ENCODE measurements at places on chromosomes 7 and 10.
A peak's percentile ranks its signal among the peaks of the same experiment; 100 is the strongest.

GRCh38 chr7:129184981-129185670, 3.3 kb upstream of the SMO start:
- no peak for DNase-seq

DNA sequence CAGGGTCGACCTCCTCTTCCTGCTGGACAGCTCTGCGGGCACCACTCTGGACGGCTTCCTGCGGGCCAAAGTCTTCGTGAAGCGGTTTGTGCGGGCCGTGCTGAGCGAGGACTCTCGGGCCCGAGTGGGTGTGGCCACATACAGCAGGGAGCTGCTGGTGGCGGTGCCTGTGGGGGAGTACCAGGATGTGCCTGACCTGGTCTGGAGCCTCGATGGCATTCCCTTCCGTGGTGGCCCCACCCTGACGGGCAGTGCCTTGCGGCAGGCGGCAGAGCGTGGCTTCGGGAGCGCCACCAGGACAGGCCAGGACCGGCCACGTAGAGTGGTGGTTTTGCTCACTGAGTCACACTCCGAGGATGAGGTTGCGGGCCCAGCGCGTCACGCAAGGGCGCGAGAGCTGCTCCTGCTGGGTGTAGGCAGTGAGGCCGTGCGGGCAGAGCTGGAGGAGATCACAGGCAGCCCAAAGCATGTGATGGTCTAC, 46.9 kb downstream of the VWA2 start:
- DNase-seq: no peak

DNA sequence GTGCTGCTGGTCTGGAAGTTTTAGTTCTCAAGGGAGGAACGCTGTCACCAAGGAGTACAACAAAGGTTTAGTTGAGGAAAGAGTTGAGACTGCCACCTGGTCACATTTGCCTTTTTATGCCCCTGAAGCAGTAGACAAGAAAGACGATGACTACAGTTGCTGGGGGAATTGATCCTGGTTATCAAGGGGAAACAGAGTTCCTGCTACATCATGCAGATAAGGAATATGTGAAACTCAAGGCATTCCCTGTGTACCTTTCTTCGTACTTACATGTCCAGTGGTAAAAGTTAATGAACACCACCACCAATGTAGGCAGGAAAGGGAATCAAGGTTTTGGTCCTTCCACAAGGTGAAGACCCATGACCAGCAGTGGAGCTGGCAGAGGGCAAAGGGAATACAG, 31.8 kb downstream of the SLC35B4 start:
- DNase-seq: no peak

DNA sequence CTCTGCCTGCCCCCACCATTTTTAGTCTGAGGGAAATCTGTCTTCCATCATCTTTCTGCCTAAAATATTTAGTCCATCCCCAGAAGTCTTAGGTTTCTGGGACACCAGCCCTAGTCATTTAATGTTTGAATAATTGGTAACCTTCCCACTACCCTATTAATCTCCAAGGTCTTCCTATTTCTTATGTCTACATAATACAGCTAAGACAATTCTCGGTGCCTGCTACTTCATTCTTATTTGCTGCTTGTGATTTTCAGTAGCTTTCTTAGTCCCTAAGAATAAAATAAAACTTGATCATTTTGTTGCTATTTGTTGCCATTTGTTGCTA, 11.1 kb downstream of the RALA start:
- no peak for DNase-seq

DNA sequence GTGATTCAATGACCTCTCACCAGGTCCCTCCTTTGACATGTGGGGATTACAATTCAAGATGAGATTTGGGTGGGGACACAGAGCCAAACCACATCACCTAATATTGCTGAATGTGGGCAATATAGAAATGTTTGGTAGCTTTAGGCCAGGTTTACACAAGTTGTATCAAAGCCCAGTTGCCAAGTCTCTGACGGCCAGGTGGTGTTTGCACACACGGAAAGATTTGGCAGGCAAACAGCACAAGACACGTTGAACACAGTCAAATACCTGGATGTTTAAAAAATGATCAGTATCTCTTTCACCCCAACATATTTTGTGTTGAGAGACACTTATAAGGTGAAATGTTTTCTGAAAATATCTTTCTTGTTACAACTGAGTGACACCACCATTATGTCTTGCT, 294.4 kb upstream of the MKI67 start:
- DNase-seq: no peak

DNA sequence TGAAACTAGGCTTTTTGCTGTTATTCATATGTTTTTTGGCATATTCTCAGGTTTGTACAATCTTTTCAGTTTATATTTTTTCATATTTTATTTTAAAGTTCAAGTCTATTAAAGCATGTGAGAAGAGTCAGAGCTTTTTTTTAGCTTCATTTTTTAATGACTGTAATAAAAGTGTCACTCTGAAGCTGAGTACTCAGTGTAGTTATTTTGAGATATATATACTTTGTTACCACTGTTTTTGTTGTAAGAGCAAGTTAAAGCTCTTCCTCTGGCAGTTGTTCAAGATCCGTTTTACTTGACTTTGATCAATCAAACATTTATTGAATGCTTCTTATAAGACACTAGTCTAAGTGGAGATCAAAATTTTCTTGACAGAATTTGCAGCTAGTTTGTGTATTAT, 37.5 kb downstream of the CASD1 start:
- DNase-seq: no peak

DNA sequence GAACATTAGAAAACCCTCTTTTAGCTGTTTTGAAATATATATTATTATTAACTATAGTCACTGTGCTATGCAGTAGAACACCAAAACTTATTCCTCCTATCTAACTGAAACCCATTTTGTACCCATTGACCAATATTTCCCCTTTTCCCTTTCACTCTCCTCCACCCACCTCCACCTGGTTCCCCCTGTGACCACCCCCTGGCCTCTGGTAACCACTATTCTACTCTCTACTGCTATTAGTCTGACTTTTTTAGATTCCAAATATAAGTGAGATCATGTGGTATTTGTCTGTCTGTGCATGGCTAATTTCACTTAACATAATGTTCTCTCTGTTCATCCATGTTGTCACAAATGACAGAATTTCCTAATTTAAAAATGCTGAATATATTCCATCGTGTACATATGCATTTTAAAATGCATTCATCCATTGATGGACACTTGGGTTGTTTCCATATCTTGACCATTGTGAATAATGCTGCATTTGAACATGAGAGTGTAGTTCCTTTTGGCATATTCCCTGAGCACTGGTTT, 18.7 kb downstream of the TBC1D12 start:
- no peak for DNase-seq

DNA sequence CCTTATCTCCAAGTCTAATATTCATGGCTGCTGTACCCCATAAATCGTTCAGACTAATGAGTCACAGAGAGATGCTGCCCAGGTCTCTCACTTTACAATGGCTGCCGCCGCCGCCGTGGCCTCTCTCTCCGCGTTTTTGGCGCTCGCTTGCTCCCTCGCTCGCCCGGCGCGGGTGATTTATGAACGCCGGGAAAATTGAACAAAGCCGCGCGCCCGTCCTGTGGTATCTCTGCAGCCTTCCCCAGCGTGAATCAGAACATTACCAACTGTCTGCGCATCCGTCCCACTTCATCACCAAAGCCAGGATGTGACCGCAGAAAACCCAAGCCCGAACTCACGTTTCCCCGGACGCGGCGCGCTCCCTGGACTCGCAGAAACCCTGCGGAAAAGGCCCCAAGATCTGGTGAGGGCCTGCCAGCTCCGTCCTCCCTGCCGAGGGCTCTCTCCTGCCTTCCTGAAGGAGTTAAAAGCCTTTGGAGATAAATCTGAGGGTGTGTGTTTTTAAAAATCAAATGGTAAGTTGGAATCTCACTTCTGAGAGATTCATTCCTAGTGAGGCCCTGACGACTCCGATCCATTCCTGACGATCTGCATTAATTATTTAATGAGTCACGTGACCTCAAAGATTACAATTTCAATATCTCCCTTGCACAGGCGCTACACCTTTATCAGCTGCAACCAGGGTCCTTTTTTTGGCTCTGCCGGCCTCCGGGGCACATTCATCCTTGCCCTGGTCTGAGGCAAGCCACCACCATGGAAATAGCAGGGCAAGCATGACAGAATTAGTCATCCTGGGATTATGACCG, 6.3 kb downstream of the HOXA4 start:
- DNase-seq: no peak

DNA sequence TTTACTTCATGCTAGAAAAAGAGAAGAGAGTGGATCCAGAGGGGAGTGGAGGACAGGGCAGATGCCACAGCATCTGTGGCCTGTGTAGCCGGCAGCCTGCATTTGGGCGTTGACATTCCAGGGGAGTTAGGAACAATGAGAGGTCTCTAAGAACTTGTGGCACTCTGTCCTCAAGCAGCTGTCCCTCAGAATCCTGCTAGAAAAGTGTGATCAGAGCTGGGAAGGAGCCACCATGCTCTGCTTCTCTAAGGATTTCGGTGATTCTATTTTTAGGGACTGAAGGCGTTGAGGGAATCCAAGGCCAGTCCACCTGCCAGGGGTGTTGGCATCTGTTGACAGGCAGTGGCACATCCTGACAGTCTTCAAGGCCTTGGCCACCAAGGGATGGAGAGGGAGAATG, 7.6 kb downstream of the LRIT2 start:
- DNase-seq: no peak

DNA sequence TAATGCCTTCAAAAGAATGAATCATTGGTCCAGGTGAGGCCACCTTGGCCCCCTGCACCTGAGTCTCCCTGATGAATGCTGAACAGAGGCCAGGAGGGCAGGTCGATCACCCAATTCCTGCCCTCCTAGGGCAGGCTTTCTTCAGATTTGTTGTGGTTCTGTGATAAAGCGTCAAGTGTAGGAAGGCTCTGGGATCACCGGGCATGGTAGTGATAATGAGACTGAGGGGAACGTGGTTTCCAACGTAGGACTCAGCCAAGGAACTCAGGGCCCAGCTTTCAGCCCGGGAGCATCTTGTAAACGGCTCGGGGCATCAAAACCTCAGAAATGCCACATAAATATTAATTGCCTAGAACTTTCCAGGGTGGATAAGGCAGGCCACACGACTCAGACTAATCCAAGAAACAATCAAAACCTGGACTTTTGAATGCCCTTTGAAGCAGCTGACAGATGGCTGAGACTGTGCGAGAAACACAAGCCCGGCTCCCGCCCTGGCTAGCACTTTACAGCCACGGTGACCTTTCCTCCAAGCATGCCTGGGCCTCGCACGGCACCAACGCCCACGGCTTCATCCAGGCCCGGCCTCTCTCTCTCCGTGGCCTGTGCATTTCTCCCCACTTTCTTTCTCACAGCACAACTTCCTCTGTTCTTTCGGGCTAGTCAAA, 239.3 kb upstream of the GRB10 start:
- no peak for DNase-seq

- peak; percentile 28 for DNase-seq
These were observed 376 bp downstream of the GNA12 start for GRCh38 chr7:2843711-2844152.

DNA sequence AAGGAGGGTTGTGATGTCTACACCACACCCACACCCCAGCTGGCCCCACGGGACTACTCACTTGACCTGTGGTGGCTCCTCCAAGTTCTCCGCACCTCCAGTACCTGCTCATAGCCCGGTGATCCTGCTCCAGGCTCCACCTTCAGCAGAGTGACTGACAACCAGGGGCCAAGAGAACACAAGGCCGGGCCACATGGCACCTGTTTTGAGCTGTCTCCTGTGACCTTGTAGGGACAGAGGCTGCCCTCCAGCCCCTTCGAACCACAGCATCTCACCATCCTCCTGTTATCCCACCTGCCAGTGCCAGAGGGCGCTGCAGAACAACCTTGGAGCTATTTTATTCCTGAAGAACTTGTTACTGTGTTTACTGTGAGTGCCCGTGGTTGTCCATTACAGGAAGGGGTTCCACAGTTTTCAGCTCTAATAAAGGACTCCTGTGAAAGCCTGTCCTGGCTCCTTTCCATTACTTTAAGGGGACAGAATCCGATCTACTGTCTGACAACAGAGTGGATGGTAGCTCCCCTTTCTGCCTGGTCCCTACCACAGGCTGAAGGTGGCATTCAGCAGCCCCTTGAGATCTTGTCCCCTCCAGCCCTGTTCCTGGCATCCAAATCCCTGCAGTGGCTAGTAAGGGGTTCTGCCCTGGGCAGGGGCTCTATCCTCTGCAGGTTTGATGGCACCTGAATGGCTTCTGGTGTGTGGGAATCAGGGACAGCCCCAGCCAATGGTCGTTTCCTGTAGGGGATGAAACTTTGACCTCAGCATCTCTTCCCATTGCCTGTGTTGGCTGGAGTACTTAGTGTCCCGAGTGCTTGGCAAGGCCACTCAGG, 50.8 kb downstream of the C10orf120 start:
- no peak for DNase-seq

- DNase-seq: no peak
These were observed 8.4 kb downstream of the ARHGAP21 start for GRCh38 chr10:24715246-24715769.

- no peak for DNase-seq
These were observed 78.4 kb upstream of the PALS2 start for GRCh38 chr7:24494832-24495231.

DNA sequence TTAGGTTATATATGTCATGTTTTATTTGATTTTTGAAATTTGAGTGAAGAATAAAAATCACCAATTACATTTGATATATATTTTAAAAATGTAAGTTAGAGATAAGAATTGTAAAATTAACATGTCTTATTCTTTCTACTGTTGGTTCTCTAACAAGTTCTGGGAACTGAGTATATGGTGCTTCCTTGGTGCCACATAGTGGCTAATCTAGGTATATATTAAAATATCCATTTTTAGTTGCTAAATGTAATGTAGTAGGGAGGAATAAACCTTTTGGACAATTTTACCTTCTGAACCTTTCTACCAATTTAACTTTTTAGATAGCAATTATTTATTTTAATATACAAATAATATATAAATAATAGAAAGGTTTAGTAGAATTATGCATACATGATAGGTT, 17.5 kb downstream of the CFAP69 start:
- DNase-seq: no peak

GRCh38 chr7:134667899-134668298, 21.2 kb downstream of the BPGM start:
- DNase-seq: no peak

- no peak for DNase-seq
These were observed 72.8 kb downstream of the FGFR2 start for GRCh38 chr10:121525251-121526134.

DNA sequence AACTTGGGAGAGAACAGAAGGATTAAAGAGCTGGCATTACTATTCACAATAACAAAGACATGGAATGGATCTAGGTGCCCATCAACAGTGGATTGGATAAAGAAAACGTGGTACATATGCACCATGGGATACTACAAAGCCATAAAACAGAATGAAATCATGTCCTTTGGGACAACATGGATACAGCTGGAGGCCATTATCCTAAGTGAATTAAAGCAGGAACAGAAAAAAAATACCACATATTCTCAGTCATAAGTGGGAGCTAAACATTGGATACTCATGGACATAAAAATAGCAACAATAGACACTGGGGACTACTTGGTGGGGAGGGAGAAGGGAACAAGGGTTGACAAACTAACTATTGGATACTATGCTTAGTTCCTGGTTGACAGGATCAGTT, 133.2 kb upstream of the ITGB1 start:
- no peak for DNase-seq

DNA sequence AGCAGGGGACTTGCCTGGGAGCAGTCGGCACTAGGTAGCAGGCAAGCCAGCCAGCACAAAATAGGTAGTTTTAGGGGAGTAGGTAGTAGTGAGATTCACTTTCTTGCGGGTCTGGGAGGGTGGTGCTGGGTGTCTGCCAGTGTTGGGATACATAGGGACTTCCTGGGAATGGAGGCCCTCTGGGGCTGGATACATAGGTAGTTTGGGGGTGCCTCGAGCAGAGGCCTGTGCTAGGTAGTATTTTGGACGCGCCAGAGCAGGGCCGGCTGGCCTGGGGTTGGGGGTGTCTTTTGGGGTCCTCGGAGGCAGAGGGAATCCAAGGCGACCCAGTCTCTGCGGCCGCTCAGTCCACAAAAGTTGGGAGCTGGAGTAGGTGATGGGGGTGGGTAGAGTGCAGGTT, 2.0 kb upstream of the HOXA3 start:
- DNase-seq: no peak

Data from activated CD8-positive, alpha-beta memory T cell treated with anti-CD3 and anti-CD28 coated beads, Interleukin-2, amount 50 U/mL, for 4 hours (primary cell).